ENCODE measurements at places on chromosomes 1 and 21.

- DNase-seq = no peak
Observed at GRCh38 chr1:2127187-2128145, 67.1 kb downstream of the FAAP20 start.

DNA sequence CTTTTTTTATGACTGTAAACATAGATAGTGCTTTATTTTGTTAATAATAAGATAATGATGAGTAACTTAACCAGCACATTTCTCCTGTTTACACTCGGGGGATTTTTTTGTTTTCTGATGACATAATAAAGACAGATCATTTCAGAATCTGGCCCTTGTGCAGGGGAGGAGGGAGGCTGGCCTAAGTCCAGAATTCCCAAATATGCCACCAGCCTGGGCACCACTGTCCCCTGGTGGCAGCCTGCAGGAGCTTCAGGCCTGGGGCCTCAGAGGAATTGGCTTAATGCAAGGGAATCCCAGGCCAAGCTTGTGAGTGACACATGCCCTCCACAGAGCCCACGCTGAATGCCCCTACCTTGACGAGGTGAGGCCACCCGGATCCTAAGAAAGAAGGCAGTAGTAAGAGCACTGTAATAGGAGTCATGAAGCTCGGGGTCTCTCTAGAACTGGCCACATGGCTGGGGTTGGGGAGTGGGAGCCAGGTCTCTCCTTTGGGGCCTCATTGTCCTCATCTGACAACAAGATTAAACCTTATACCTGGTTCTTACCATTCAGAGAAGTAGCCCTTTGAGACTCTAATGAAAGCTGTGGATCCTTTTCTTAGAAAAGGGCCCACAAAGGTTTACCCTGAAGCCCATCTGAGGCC lies 24.1 kb downstream of the ETNK2 start:
- peak; percentile 83 for DNase-seq

- DNase-seq = peak; percentile 45
Observed at GRCh38 chr21:31780944-31781343, 49.0 kb upstream of the SCAF4 start.

- DNase-seq = no peak
Observed at GRCh38 chr1:115091572-115091971, 2.3 kb upstream of the TSPAN2 start.

GRCh38 chr21:26471099-26471471 lies 102.0 kb downstream of the CYYR1 start:
- DNase-seq = no peak

All from NCI-H1436 (cell line).